ENCODE measurements at places on chromosomes 7 and 10.

DNA sequence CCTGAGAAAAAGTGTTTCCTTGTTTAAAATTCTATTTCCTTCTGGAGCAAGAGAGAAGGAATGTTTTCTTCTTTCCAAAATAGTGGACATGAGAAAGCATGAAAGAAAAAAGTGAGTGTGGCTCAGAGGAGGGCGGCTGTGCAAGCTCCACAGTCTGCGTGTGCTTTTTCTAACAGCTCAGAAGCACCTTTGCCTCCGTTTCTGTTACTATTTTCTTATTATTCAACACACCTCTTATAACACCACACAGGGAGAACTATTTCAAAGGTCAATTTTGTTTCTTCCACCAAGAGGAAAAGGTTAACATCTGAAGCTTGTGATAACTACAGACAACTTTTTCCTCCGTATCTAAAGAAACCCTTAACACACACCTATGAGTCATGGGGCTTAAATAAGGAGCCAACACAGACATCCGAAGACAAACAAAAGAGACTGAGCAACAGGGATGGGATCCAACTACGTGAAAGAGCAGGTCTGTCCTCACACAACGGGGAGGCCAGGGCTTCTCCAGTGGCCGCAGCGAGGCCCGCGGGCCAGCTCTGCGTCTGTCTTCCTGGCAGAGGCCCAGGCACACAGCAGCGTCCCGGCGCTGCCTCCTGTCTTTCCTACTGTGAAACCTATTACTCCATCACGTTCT is 36.2 kb upstream of the NCAPG2 start:
- no peak overlapping the region for H3K27ac ChIP-seq
- peaks cover 12% of the 10 kb centered on the region for H3K36me3 ChIP-seq
- no peaks in the 10 kb centered on the region for H3K4me1 ChIP-seq
- H3K27me3 ChIP-seq = no peaks in the 10 kb centered on the region
- DNase-seq = no peak

DNA sequence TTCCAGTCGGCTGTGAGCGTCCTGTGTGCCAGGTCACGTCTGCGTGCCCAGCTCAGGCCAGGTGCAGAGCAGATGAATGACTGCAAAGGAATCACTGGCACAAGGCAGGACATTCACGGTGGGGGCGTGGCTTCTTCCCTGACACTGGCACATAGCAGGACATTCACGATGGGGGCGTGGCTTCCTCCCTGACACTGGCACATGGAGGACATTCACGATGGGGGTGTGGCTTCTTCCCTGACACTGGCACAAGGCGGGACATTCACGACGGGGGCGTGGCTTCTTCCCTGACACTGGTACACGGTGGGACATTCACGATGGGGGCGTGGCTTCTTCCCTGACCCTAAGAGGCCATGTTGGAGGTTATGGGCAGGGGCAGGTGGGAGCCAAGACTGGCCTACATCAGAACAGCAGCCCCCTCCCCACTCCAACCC is 64.3 kb downstream of the MYL10 start:
- no peak for DNase-seq
- peaks cover 50% of the 10 kb centered on the region for H3K27me3 ChIP-seq
- peaks cover 14% of the 10 kb centered on the region for H3K4me1 ChIP-seq
- no peaks in the 10 kb centered on the region for H3K36me3 ChIP-seq
- no peak overlapping the region for H3K27ac ChIP-seq
- H3K4me3 ChIP-seq = no peak overlapping the region

DNA sequence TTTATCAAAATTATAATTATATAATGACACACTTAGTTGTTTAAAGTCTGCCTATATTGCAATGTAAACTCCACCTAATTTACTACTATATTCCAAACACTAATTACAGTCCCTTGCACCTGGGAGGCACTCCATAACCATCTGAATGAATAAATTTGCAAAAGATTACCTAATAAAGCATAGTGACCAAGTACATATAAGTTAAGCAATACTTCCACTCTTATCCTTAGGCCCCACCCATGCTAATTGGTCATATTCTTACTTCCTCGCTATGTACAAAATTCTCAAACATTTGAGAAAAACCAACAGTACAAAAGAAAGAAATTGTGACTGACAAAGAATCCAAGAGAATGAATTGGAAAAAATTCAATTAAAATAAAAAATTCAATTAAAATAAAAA is 65.3 kb downstream of the ZFAND4 start:
- no peaks in the 10 kb centered on the region for H3K27me3 ChIP-seq
- no peak overlapping the region for H3K27ac ChIP-seq
- peaks cover 3% of the 10 kb centered on the region for H3K36me3 ChIP-seq
- DNase-seq = no peak

DNA sequence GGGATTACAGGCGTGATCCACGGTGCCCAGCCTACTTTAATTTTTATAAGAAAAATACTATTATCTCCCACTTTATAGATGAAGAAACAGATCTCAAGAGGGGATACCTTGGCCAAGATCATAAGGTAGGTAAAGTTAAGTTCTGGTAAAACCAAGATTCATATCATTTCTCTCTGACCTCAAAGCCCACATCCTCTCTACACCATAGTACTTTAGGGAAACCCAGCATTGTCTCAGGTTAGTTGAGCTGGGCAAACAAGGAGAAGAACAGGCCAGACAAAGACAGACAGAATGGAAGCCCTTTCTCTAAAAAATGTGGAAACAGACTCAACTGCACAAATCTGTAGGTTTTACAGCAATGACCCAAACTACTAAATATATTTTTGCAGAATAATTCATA is 197.7 kb upstream of the FRMD4A start:
- no peak overlapping the region for H3K4me3 ChIP-seq
- H3K36me3 ChIP-seq = peaks cover 6% of the 10 kb centered on the region
- DNase-seq = no peak
- peaks cover 12% of the 10 kb centered on the region for H3K4me1 ChIP-seq
- no peaks in the 10 kb centered on the region for H3K27me3 ChIP-seq

DNA sequence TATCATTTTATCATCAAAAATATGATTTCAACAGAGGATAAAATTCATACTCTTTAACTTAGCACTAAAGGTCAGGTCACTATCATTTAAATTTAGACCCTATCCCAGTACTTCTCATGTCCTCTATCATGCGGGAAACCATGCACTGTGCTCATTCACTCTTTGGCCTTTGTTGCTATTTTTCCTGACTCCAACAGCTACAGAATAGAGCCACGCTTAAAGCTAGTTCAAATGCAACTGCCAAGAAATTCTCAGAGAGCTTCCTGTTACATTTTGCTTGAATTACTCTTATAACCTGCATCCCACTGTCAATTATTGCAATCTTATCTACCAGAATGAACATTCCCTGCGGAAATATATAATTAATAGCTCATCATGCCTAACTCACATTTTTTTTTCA is 58.3 kb downstream of the SEMA3A start:
- H3K4me1 ChIP-seq = peaks cover 29% of the 10 kb centered on the region
- H3K27me3 ChIP-seq = no peaks in the 10 kb centered on the region
- no peak overlapping the region for H3K27ac ChIP-seq

DNA sequence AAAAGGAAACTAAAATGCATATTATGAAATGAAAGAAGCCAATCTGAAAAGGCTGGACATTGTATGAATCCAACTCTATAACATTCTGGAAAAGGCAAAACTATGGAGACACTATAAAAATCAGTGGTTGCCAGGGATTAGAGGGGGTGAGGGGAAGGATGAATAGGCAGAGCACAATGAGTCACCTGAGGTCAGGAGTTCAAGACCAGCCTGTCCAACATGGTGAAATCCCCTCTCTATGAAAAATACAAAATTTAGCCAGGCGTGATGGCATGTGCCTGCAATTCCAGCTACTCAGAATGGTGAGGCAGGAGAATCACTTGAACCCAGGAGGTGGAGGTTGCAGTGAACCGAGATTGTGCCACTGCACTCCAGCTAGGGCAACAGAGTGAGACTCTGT is 324.8 kb upstream of the PHYHIPL start:
- DNase-seq = no peak
- no peak overlapping the region for H3K27ac ChIP-seq
- no peak overlapping the region for H3K4me3 ChIP-seq
- no peaks in the 10 kb centered on the region for H3K36me3 ChIP-seq
- no peaks in the 10 kb centered on the region for H3K27me3 ChIP-seq
- H3K4me1 ChIP-seq = no peaks in the 10 kb centered on the region

- H3K4me1 ChIP-seq = no peaks in the 10 kb centered on the region
- DNase-seq = no peak
- H3K4me3 ChIP-seq = no peak overlapping the region
- no peak overlapping the region for H3K27ac ChIP-seq
These were observed 122.9 kb upstream of the SEMA3A start for GRCh38 chr7:84317536-84317935.

DNA sequence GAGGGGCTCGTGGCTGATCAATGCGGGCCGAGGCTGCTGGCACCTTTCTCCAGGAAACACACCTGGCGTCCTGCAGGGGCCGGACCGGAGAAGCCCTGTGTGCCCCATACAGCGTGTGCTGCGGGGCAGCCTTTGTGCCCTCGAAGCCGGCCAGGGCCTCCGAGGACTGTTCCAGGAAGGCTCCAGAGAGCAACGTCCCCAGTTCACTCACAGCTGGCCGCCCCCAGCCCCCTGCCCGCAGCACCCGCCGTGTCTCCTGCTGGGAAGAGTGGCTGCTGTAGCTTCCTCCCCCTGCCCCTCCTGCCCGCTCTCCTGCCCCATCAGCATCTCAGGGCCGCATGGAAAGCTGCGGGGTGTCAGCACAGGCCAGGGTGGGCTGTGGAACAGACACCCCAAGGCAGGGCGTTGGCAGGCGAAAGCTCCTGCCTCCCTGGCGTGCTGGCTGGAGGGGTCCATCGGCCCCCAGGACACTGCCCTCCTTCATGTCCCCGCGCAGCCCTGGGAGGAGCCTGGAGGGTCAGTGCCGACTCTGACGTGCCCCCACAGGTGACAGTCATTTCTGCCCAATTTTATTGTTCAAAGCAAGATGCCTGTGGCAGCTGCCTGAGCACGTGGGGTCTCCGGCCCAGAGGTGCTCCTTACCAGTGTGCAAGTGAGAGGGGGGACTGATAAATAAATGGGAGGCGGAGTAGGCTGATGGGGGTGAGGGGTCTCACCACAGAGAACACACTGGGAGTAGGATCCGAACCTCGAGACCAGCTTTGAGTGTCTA is 95.8 kb upstream of the DIP2C start:
- H3K36me3 ChIP-seq = no peaks in the 10 kb centered on the region
- H3K27me3 ChIP-seq = peaks cover 17% of the 10 kb centered on the region
- peak overlapping the region; percentile 43 for H3K27ac ChIP-seq
- DNase-seq = no peak

GRCh38 chr10:128927497-128928161 is 539.4 kb upstream of the MGMT start:
- no peaks in the 10 kb centered on the region for H3K36me3 ChIP-seq
- DNase-seq = no peak
- H3K4me3 ChIP-seq = no peak overlapping the region
- no peak overlapping the region for H3K27ac ChIP-seq
- H3K27me3 ChIP-seq = no peaks in the 10 kb centered on the region
- peaks cover 4% of the 10 kb centered on the region for H3K4me1 ChIP-seq

GRCh38 chr10:77177589-77177988 is 460.0 kb downstream of the KCNMA1 start:
- no peak for DNase-seq
- H3K4me1 ChIP-seq = no peaks in the 10 kb centered on the region
- no peak overlapping the region for H3K4me3 ChIP-seq
- no peak overlapping the region for H3K27ac ChIP-seq
- no peaks in the 10 kb centered on the region for H3K36me3 ChIP-seq

DNA sequence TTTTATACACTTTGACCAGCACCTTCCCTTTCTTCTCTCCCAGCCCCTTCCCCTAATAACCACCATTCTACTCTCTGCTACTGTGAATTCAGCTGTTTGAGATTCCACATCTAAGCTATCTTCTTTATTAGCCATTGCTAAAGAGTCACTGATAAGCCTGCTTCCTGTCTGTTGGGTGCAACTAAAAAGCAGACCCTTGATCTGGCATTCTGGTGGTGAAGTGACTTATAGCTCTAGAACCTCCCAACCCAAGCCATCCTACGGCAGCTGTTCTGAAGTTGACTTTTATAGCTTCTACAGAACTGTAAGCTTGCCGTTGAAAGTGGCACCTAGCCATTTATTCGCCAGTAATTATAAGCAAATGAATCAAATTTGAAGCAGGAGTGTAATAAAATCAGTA is 105.6 kb downstream of the AHR start:
- H3K4me1 ChIP-seq = peaks cover 11% of the 10 kb centered on the region
- no peak for DNase-seq
- H3K27ac ChIP-seq = no peak overlapping the region
- no peak overlapping the region for H3K4me3 ChIP-seq
- H3K27me3 ChIP-seq = no peaks in the 10 kb centered on the region
- H3K36me3 ChIP-seq = no peaks in the 10 kb centered on the region

- H3K4me3 ChIP-seq = no peak overlapping the region
- H3K36me3 ChIP-seq = no peaks in the 10 kb centered on the region
- peak overlapping the region; percentile 22 for H3K27ac ChIP-seq
- H3K27me3 ChIP-seq = no peaks in the 10 kb centered on the region
- H3K4me1 ChIP-seq = peaks cover 12% of the 10 kb centered on the region
These were observed 107.8 kb downstream of the ADARB2 start for GRCh38 chr10:1629326-1630198.

- no peaks in the 10 kb centered on the region for H3K27me3 ChIP-seq
- DNase-seq = no peak
- H3K36me3 ChIP-seq = no peaks in the 10 kb centered on the region
- peaks cover 11% of the 10 kb centered on the region for H3K4me1 ChIP-seq
- H3K4me3 ChIP-seq = no peak overlapping the region
These were observed 243.6 kb upstream of the GRB10 start for GRCh38 chr7:51026341-51026740.

- no peaks in the 10 kb centered on the region for H3K36me3 ChIP-seq
- no peak overlapping the region for H3K4me3 ChIP-seq
- DNase-seq = no peak
- peaks cover 17% of the 10 kb centered on the region for H3K27me3 ChIP-seq
- H3K4me1 ChIP-seq = no peaks in the 10 kb centered on the region
- no peak overlapping the region for H3K27ac ChIP-seq
These were observed 2.6 kb downstream of the CDHR1 start for GRCh38 chr10:84196941-84197340.

GRCh38 chr10:1712314-1712713 is 25.0 kb downstream of the ADARB2 start:
- peaks cover 14% of the 10 kb centered on the region for H3K4me1 ChIP-seq
- H3K36me3 ChIP-seq = peaks cover 4% of the 10 kb centered on the region
- no peak overlapping the region for H3K4me3 ChIP-seq
- DNase-seq = no peak
- H3K27me3 ChIP-seq = peaks cover 5% of the 10 kb centered on the region

DNA sequence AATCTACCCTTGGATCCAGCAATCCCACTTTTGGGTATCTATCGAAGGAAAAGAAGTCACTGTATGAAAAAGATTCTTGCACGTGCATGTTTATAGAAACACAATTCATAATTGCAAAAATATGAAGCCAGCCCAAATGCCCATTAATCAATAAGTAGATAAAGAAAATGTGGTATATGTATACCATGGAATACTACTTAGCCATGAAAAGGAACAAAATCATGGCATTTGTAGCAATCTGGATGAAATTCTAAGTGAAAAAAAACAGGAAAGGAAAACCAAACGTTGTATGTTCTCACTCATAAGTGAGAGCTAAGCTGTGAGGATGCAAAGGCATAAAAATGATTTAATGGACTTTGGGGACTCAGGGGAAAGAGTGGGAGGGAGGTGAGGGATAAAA is 18.2 kb upstream of the CASD1 start:
- no peaks in the 10 kb centered on the region for H3K36me3 ChIP-seq
- no peaks in the 10 kb centered on the region for H3K27me3 ChIP-seq
- no peak overlapping the region for H3K4me3 ChIP-seq
- no peak overlapping the region for H3K27ac ChIP-seq
- DNase-seq = no peak
- H3K4me1 ChIP-seq = no peaks in the 10 kb centered on the region
